ENCODE measurements at places on chromosomes 5 and 9.
A peak's percentile ranks its signal among the peaks of the same experiment; 100 is the strongest.

DNA sequence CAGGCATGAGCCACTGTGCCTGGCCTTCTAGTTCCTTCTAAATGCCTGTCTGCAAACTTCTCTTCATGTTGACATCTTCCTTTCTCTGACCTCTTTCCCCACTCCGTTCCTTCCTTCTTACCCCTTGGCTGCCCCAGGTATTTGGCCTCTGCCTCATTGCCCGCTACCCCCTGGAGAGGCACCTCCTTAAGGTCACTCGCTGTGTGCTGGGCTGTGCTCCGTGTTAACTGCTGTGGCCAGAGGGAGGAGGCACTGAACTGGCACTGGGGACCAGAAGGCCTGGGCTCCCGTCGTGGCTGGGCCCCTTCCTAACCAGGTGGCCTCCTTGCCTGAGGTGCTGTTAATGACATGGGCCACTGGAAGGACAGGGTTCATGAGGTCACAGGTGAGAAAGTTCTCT, 39.4 kb downstream of the LAMC3 start:
- DNase-seq: no peak

GRCh38 chr9:72596451-72597180, 75.2 kb downstream of the TMC1 start:
- DNase-seq: no peak

GRCh38 chr5:32934529-32934928, 223.4 kb downstream of the NPR3 start:
- DNase-seq: no peak

DNA sequence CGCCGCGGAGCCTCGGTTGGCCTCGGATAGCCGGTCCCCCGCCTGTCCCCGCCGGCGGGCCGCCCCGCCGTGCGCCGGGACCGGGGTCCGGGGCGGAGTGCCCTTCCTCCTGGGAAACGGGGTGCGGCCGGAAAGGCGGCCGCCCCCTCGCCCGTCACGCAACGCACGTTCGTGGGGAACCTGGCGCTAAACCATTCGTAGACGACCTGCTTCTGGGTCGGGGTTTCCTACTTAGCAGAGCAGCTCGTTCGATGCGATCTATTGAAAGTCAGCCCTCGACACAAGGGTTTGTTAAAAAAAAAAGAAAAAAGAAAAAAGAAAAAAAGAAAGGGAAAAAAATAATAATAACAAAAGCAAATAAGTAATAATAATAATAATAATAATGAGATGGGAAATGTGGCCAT, 112.8 kb downstream of the GCNT1 start:
- DNase-seq: no peak

DNA sequence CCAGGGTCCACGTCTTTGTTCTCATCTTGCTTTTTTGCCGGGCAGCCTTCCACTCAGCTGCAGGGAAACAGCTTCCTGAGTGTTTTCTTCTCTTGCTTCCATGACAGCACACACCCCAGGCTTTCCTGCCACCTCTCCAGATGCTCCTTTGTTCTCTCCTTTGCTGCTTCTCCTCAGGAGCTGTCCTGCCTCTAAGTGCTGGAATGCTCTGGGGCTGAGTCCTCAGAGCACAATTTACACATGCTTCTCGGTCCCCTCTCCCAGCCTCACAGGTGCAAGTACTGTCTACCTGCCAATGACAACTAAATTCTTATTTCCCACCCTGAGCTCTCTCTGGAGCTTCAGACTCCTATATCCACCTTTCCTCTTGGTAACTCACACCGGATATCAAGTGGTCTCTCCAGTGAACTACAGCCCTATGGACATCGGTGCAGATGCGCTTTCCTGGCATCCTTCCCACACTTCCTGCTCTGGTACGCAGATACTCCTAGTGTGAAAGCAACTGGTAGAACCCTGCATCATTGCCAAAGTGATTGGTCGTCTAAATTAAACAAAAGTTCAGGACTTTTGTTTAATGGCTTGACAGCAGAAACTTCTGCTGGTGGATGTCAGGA, 13.4 kb upstream of the ACSL6 start:
- no peak for DNase-seq

DNA sequence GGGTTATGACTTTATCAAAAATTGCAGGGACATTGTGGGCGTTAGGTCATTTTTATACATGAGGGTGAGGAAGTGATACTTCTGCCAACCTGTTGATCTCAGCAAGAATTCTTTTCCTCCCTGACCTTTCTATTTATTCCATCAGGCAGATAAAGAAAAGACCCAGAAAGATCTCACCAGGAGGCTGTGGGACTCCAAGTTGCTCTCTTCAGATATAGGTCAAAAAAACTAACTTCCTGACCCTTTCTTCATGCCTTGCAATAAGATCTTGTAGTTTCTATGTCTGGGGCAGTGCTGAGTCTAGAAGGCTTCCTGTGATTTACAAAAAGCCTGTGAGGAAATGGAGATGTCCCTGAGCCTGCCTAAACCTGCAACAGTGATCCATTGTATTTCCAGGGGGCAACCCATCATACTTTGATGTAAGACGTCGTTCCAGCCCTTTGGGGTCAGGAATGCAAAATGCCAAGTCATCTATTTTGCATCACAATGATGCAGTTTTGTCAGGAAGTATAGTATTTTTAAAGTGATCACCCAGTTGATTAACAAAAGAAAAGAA, 22.0 kb upstream of the PIK3R1 start:
- peak; percentile 31 for DNase-seq

DNA sequence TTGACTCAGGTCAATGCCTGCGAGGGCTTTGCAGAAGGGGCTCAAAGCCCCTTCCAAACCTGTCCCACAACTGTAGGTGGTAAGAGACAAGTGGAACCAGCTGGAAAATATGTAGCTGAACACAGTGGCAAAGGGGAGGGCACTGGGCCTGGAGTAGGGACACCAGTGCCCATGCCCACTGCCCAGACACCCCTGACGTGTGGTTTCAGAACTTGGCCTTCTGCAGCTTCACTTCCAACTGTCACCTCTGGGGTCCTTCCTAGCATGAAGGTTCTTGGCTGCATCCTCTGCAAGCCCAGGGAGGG, 233.1 kb upstream of the IRX1 start:
- no peak for DNase-seq

DNA sequence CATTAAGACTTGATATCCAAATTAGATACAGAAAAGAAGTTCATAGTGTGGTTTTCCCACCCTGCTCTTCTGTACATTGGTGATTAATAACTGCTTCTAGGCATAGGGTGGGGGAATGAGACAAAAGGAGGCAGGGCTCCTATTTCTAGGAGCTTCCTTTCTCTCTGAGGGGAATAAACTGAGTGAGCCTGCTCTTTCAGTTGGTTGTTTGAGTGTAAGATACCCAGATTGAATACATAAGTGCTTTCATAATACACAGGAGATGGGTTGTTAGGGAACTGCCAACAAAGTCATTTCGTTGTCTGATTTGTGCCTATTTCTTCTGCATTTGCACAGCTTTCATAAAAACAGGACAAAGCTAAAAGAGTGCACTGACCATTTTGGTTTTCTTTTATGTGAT, 48.9 kb upstream of the TTC23L start:
- DNase-seq: no peak

DNA sequence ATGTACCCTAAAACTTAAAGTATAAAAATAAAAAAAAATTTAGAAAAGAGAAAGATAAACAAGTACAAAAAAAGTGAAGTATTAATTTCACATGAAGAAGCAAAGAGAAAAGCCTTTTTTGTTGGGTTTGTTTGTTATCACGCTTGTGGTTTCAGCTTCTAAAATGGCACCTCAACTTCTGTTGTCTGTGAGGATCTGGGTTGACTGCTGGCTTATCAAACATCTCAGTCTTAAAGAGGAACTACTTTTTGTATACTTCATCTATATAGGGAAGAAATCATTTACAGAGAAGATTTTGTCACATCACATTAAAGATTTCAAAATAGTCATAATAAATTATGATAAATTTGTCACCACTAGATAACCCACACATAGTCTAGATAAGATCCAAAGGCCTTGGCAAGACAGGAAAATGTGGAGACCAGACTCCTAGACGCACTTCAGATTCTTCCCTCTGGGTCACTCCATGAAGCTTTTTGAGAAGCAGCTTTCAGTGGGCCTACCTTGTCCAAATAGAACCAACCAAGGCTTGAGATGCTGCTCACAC, 8.8 kb upstream of the ADGRV1 start:
- DNase-seq: no peak

DNA sequence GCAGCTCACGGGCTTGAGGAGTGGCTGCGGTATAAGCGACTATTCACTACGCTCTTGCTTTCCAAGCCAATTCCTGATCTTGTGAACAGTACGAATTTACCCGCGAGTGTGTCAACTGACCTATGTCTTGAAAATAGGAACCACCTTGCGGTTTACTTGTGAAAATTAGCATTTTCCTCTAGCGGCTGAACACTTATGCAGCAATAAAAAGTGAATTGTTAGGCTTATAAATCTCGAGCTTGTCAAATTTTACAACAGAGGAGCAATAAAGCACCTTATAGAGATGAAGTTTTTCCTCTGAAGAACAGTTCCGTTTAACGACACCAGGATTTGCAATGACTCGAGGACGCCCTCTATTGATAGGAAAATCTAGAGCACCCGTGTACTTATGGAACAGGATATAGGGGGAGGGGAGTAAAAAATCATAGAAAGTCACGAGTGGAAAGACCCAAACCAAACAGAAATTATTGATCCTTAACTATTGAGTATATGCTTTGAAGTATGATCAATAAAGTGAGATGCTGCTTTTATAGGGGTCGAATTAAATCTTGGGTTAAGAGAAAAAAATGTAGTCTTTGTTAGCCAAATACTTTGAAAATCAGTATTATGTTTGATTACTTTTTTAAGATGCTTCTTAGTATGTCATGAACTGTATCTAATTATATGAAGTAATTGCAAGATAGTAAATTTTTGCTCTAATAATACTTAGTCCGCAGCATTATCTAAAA, 1.9 kb upstream of the RGMB start:
- DNase-seq: peak; percentile 90

GRCh38 chr5:146656703-146657102, 140.7 kb upstream of the GPR151 start:
- no peak for DNase-seq

- DNase-seq: no peak
Observed at GRCh38 chr9:118693645-118694044, 675.6 kb downstream of the BRINP1 start.

- no peak for DNase-seq
Observed at GRCh38 chr5:172715931-172716682, 54.9 kb downstream of the DUSP1 start.

GRCh38 chr5:72955143-72955767, 586 bp upstream of the FCHO2 start:
- no peak for DNase-seq

DNA sequence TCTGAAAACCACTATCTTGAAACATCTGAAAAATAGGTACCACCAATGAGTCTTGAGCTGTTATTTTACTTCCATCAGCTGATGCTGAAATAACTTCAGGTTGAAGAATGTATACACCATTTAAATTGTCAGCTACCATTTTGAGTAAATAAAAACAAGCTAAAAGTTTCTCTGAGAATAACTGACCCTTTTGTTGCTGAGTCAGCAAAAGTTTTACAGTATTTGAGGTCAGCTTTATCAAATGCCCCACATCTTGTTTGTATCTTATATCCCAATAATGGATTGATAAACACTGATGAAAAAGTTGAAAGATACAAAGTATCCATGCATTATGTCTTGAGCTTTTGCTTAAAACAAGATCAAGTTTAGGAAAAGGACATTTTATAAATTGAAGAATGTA, 22.8 kb downstream of the CPLANE1 start:
- DNase-seq: no peak

DNA sequence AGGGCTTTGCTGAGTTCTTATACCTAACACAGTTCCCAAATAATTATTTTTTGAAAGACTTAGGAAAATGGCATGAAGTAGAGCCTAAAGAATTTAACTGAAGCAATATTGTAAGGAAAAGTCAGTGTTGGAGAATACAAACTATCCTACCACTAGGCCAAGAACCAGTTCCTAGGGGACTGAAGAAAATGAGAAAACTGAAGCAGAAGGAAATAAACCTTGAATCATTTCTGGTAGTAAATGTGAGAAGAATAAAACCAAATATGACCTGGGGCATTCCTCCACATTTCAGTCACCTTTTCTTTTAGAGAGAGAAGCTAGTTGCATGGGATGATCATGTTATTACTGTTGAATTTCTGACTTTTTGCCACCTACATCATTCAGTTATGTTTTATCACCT, 1393.9 kb upstream of the C9orf72 start:
- DNase-seq: no peak

GRCh38 chr9:125255781-125256391, 5.7 kb upstream of the GAPVD1 start:
- no peak for DNase-seq

- DNase-seq: no peak
Observed at GRCh38 chr9:128106181-128106939, 21.2 kb downstream of the PTGES2 start.

DNA sequence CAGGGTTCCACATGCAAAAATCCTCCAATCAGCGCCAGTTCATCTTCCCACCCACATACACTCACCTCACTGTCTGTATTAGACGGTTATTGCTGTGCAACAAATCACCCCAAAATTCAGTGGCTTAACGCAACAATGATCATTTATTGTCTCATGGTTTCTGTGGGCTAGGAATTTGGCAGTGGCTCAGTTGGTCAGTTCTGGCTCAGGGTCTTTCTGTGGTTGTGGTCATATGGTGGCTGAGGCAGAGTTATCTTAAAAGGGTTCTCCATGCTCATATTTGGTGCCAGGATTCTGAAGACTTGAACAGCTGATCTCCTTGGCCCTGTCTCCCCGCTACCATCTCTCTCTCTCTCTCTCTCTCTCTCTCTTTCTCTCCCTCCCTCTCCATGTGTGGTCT, 12.9 kb downstream of the ZNF618 start:
- no peak for DNase-seq

GRCh38 chr5:170056561-170057267, 49.0 kb upstream of the FOXI1 start:
- DNase-seq: no peak

- no peak for DNase-seq
Observed at GRCh38 chr5:151670953-151671636, 15.6 kb downstream of the SPARC start.

- DNase-seq: no peak
Observed at GRCh38 chr9:132982458-132982857, 4.0 kb downstream of the GFI1B start.

DNA sequence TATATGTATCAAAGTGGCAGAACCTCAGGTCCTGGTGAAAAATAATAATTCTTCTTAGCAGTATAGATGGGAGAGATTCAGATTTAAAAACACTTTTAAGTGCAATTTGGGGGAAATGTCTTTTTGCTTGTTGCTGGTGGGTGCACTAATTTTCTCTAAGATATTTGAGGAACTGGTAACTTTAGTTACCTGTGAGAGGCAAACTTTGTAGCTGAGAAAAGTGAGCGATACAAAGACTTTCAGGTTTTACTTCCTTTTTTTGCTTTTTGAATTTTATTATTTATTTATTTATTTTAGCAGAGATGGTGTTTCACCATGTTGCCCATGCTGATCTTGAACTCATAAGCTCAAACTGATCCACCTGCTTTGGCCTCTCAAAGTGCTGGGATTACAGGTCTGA, 303.1 kb upstream of the PTGER4 start:
- no peak for DNase-seq

- DNase-seq: no peak
Observed at GRCh38 chr9:4600368-4600767, 61.7 kb upstream of the PLPP6 start.

All from brain microvascular endothelial cell (primary cell).